ENCODE measurements at places on chromosomes 7 and 10.

DNA sequence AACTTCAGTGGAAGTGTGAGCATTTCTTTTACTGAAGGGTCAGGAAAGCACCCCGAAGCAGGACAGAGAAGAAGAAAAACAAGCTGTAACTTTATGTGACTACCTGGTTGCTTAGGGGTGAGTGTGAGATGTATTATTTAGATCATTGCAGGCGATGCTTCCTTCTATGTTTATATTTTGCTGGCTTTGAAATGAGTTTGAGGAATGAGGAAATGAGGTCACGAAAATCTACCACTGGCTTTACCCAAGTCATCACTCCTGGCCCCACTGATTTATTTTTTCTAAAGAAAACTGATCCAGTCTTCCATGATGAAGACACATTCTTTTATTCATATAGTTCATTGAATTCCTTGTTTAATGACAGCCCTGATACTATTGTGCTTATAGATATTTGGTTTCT lies 716.6 kb upstream of the FZD8 start:
- DNase-seq, result no peak

GRCh38 chr10:13991353-13991752 lies 339.4 kb downstream of the FRMD4A start:
- DNase-seq, result no peak

DNA sequence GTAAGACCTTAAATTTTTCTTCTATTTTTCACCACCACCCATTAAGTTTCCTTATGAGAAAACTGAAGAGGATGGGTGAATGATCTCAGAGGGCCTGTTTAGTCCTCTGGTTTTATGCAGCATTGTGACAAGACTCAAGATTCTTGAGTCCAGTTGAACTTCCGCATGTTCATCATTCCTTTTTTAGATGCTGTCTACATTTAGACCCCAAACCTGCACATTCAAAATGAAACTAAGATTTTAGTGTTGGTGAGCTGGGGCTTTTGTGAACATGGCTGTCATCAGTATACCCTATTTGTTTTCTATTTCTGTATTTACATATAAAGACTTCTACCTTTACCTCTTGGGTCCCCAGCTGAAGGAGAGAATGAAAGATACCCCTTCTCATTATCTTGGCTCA lies 31.1 kb downstream of the NET1 start:
- no peak for DNase-seq

DNA sequence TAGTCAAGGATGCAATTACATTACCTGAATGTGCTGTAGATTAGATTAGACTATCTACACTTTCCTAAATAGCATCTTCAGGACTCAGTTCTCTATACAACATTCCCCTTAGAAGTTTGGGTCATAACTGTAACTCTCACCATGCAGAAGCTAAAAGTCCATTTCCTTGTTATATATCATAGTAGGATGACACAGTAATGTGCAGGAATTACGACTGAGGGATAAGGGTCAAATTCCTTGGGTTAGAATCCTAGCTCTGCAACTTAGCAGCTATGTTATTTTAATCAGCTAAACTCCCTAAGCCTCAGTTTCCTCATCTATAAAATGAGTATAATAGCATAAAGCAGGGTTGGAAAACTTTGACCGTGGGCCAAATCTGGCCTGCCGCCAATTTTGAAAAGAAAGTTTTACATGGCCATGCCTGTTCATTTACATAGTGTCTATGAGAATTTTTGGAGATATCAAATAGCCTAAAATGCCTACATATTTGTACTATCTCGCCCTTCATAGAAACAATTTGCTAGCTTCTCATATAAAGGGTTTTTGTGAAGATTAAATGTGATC lies 14.8 kb downstream of the NRCAM start:
- DNase-seq, result peak; percentile 42

- no peak for DNase-seq
These were observed 83.5 kb downstream of the SEMA3D start for GRCh38 chr7:85103357-85103756.

DNA sequence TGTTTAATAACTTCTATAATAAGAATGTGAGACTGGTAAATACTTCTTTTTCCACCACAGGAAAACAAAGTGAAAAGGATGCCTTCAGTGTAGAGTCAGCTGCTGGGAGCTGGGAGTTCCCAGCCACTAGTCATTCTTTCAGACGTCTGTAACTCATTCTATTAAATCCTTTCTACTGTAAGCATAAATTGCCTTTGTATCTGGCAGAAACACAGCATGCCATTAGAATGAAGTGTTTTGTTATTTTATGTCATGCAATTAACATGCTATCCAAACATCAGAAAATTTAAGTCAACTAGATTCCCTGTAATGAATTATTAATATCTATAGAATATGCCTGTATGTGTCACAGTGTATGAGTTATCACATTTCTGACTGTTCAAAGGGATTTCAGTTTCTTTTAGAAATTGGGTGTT lies 14.3 kb downstream of the BPGM start:
- peak; percentile 55 for DNase-seq

DNA sequence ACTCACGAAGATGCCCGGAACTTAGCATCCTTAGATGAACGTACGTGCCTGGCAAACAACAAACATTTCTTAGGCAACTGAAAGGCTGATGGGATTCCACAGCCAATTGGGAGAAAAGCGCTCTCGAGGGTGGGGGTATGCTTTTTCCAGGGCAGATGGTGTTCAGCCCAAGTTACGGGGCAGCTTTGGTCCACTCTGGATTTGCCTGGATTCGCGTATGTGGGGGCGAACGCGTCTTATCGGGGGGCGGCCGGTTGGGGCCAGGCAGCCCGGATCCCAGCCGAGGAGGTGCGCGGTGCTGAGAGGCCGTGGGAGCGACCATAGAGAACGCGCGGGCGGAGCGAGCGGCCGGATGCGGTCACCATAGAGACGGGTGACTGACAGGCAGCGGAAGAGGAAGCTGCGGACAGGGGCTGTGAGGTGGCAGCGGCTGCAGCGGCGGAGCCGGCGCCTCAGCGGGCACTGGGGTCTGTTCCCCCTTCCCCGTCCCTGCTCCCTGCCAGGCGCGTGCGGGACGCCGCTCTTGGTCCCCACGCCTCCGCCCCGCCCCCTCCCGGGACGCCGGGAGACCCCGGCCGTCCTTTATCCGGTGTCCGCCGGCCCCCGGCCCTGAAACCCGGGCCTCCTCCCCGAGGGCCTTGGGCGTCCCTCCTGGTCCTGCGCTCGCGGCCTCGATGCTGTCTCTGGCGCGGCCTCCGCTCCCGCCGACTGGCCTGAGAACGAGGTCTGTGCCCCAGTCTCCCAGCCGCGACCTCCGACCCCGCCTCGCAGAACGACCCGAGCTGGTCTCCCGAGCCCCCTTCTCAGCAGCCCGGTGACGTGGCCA lies at the start of gene CHPF2:
Gene CHPF2, plus strand, starts transcription at position 393 of the 826 bp plus-strand sequence. CDS start 1,529 bp downstream, outside the sequence.
- peak; percentile 79 for DNase-seq
